Stimulated activated CD4-positive, alpha-beta T cell treated with anti-CD3 and anti-CD28 coated beads, Interleukin-4, amount 100 ng/mL, for 4 hours (primary cell): ENCODE measurements at places on chromosomes 7 and 10.

DNA sequence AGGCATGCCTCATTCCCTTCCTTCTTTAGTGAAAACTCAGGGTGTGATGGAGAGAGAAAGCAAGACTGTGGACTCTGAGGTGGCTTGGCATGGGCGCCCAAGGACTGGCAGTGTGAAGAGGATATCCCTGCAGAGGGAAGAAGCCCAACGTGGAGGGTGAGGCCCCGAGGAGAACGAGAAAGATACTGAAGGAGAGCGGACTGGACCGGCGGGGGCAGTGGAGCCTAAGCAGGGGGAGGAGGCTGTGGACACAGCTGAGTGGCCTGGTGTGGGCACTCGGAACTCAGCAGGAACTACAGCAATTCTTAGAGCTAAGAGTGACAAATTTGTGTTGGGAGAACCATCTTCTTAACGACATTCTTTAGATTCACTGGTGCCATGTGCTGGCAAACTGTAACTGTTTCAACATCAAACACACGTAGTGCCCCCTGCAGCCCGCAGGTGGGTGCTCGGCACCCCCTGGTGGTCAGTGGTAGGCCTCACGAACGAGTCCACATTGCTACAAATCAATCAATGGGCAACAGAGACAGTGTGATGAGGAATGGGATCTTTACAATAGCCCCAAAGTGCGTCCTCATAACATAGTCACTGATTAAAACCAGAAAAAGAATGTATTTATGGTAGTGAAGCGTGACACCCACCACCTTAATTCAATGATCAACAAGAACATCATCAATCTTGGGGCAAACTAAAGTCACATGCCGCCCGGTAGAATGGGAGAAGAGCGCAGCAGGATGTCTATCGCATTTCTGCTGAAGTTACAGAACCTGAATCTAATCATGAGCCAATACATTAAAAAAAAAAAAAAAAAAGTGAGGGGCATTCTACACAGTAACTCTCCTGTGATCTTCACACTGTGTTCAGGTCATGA is 2.0 kb upstream of the SFTPA1 start:
- DNase-seq = no peak

- DNase-seq = peak; percentile 76
Measured at GRCh38 chr10:31133792-31134310, 102.2 kb upstream of the ZNF438 start.

DNA sequence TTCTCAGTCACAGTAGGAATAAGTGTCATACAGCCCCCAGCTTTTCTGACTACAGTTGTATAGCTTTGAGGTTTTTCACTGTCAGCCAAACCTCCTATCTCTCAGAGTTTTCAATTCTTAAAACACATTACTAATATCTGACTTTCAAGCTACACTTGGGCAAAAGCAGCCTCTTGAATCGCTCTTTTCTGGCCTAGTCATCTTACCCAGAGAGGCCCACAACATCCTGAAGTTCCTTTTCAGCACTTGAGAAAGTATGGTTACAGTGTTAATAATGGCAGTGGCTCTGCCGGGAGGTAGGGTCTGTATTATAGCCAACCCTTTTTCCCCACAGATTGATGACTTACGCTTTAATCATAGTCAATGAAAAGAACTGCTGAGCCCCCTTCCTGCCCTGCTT is 181.0 kb downstream of the LRRC4 start:
- DNase-seq = no peak

DNA sequence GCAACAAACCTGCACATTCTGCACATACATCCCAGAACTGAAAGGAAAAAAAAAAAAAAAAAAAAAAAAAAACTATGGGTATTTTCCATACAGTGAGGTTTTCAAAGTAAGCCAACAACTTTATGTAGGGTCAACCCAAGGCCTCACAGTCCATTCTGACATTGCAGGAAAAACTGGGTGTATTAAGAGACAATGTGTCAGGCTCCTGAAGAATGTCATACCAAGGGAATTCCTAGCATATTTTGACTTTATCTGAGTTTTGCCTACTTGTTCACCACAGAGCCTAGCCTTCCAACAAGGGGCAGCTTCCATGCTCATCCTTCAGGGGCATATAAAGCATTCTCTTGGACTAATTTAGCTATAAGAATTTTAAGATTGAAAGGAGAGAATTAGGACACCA is 368.9 kb downstream of the PLXDC2 start:
- DNase-seq = no peak

DNA sequence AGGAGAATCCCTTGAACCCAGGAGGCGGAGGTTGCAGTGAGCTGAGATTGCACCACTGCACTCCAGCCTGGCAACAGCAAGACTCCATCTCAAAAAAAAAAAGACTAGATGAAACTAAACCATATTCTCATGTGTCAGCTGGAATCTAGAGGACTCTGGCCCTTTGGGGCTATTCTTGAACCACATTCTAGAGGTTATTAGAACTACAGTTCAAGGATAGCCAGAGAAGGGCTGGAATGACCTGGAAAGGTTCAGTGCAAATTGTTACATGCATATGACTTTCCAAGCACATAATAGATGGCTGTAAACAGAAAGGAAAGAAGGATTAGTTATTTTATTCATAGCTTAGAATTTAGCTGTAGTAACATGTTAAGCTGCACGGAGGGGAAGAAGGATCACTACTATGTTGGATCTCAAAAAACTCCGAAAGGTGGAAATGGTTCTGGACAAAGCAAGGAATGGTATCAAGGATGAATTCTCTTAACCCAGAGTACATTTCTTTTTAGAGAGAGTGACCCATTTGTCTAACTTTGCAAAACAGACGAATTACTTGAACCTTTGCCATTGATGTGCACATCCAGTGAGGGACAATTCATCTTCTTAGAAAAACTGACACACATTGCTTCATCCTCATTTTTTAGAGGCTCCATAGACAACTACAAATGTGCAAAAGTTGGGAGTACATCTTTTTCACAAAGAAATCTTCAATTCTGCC is 124.0 kb upstream of the SAMD8 start:
- no peak for DNase-seq

GRCh38 chr10:46540412-46541016 is 15.9 kb downstream of the GPRIN2 start:
- DNase-seq = no peak

GRCh38 chr7:97307521-97308108 is 190.1 kb downstream of the SDHAF3 start:
- no peak for DNase-seq

DNA sequence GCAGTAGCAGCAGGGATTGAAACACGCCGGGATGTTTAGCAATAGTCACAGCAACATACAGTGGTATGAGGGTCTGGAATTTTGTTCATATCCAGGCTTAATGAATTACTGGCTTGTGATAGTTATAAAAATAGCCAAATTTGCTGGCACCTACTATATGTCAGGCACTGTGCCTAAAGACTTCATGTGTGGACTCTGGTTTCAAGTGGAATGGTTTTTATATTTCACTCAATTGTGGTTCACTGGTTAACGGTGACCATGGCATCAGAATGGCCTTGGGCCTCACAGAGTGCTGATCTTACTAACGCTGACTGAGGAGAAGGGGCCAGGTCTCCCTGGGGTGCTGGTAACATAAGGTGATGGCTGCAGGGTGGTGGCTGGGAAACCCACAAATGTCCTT is 55.7 kb downstream of the CELF2 start:
- no peak for DNase-seq
